HEK293T (cell line): ENCODE measurements at places on chromosomes 11 and 22.

GRCh38 chr11:120794748-120795147, 229.2 kb upstream of the TBCEL start:
- no peak for DNase-seq

DNA sequence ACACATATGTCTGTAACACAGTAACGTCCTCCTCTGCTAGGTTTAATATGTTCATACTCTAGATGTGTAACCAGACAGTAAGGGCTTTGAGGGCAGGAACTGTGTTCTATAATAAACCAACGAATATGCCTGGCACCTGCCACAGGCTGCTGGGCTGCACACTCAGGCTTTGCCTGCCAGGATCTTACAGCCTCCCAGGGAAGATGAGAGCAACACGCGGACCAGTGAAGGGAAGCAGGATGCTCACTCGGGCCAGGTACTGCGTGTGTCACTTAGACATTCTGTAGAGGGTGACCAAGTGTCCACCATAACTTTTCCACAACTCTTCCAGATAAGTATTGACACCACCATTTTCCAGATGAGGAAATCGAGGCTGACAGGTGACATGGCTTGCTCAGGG, 21.7 kb upstream of the BAIAP2L2 start:
- DNase-seq, result no peak

DNA sequence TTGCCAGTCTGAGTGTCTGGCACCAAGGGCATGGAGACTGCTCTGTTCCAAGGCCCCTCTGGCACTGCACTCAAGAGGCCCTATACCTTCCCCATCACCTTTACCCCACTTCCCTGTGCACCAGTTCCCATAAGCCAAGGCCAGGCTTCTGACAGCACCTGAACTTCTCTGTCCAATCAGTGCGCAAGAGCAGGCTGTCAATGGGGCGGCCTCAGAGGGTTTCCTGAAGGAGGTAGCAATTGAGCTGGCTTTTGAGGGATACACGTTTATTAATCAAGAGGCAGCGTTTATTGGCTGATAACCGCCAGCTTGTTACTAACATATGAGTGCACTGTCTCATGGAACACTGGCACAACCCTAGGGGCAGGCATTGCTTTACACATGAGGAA, 2.1 kb downstream of the SH3BP1 start:
- DNase-seq, result no peak

DNA sequence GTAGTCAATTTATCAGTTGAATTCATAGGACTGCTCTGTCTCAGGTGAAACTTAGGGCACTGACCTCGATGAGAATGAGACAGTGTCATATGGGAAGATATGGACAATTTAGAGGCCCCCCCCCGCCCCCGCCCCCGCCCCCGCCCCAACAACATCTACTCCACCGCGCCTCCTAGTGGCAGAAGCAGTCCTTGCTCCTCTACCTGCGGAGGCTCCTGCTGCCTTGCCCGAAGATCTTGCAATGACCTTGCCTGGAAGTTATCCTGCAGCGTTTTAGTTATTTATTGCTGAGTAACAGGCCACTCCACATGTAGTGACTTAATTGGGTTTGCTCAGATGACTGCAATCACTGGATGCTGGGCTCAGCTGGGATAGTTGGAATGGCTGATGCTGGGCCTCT, 15.2 kb downstream of the SERPINH1 start:
- peak; percentile 79 for DNase-seq

- no peak for DNase-seq
These were observed 18.3 kb upstream of the CRY2 start for GRCh38 chr11:45828996-45829395.

- no peak for DNase-seq
These were observed 133 bp downstream of the MYH9 start for GRCh38 chr22:36387709-36387958.

DNA sequence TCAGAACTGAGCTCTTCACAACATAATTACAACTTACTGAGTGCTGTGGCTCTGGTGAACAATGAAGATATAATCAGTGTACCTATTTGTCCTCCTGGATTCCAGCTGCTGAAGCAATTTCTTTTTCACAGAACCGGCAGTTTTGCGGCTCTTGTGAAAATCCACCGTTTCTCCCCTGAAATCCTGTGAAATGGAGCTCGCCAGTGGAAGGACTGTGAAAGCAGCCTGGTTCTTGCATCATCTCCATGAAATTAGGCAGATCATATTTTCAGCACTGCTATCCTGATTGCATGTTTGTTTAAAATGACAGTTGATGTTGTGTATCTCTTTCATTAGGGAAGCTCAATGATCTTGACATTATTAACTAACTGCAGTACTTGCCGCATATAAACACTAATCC, 120.2 kb upstream of the SNX19 start:
- no peak for DNase-seq

DNA sequence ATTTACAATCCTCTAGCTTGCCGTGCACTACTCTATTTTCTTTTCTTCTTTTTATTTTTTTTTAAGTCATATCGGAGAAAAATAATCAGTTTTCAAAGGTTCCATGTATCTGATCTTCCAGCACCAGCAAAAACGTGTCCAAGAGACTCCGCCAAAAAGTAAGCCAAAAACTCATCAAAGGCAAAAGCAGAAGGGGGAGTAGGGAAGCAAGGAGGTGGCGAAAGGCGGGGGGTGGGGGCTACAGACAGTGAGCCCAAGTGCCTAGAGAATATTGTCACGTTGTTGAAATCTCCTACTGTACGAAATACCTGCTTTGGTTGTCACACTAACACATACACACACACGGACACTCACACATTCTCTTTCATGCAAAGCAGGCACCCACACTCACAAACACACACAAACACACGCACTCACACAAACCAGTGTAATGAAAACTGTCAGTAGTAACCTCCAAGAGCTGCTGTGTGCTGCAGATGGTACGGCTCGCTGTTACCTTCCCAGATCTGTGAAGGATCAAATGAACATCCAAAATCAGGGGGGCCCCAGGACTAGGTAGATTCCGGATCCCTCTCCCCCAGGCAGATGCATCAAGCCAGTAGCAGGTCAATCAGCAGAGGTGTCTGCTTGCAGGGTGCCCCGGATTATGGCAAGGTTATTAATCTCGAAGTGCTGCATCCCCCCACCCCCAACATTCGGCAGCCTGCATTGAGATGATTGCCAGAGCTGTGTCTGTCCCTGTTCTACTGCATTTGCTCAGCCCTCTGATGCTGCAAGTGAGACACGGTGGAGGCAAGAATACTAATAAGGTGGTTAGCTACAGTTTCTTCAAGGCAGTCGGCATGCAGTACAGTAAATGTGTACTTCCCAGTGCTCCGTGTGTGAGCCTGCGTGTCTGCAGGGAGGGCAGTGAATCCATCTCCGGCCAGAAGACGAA, at the start of gene LRRC4C:
Gene LRRC4C, minus strand, starts transcription at position 188 of the 937 bp plus-strand sequence.
- no peak for DNase-seq

DNA sequence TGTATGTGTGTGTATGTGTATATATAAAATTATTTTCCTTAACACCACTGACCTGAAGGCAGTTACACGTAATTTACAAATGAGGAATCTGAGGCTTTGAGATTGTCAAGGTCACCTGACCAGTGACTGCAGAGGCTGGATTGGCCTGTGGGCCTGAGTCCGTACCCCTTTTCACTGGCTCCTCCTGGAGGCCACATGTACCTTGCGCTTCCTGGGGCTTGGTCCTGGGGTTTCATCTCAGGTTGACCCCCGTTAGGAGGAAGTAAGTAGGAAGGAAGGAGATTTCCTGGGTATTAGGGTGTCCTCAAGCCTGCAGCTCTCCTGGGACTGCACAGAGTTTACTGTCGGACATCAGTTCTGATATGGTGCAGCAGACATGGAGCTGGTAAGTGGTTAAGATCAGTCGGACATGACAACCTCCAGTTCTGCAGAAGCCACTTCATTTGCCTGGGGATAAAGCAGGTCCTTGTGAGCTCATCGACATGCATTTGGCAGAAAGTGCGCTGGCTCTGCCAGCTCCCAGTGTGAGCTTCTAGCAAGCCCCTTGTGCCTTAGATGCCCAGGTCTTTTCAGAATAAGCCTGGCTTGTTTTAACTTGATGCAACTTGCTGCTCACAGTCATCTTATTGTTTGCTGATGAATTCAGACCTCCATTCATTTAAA, 36.6 kb downstream of the ST3GAL4 start:
- DNase-seq, result no peak

- peak; percentile 89 for DNase-seq
These were observed 71.8 kb upstream of the PITPNB start for GRCh38 chr22:27990879-27991278.

- no peak for DNase-seq
These were observed 58.7 kb upstream of the NCAM1 start for GRCh38 chr11:112902361-112903011.

GRCh38 chr11:118663902-118664301, 15.5 kb downstream of the TREH start:
- no peak for DNase-seq

GRCh38 chr22:39471381-39472141, 14.7 kb downstream of the MGAT3 start:
- DNase-seq, result no peak

DNA sequence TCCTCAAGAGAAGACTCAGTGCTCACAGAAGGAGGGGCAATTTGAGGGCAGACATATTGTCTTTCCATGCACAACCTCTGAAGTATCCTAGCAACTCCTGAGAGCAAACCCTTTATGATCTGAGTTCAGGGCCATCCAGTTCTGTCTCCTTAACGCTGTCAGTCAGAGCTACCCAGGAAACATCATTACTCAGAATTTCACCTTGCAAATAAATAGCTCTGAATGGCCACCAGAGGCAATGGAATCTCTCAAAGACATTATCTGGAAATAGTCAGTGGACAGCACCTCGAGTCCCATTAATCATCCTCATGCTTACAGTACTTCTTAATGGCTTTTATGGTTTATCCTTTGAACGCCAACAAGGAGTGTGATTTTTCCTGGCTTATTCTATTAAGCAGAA, 656.1 kb downstream of the OPCML start:
- DNase-seq, result no peak

GRCh38 chr11:20010156-20010850, 150.0 kb downstream of the DBX1 start:
- no peak for DNase-seq

- no peak for DNase-seq
These were observed 57.5 kb downstream of the GRK3 start for GRCh38 chr22:25621986-25622385.

GRCh38 chr11:131688048-131688693, 317.8 kb downstream of the NTM start:
- peak; percentile 84 for DNase-seq

GRCh38 chr11:134628426-134628825, 216.4 kb upstream of the B3GAT1 start:
- DNase-seq, result no peak

DNA sequence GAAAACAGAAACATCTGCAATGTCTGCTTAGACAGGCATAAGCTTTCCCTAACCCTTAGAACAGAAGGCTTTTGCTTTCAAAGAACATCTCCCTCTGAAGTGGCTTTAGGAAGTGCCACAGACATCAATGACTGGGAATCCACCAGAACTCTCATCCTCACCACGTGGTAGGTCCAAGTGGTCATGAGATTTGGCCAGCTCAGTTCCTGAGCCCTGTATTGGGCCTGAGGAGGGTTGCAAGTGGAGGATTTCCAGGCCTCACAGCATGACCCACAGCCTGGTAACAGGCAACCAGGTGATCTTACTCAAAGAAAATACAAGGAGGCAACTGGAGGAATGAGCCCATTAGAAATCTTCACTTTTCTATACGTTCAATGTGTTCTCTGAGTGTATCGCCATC, 1.6 kb downstream of the CASP1 start:
- DNase-seq, result no peak

- DNase-seq, result no peak
These were observed 18.1 kb upstream of the PRR5 start for GRCh38 chr22:44683881-44684280.

- DNase-seq, result no peak
These were observed 921.4 kb upstream of the CNTN5 start for GRCh38 chr11:98099371-98099770.
